ENCODE measurements at places on chromosomes 1 and 21.

GRCh38 chr1:103783944-103784377 lies 34.3 kb downstream of the AMY1C start:
- H3K36me3 ChIP-seq = no peaks in the 10 kb centered on the region
- H3K27me3 ChIP-seq = no peaks in the 10 kb centered on the region
- no peak overlapping the region for H3K27ac ChIP-seq
- H3K4me3 ChIP-seq = no peak overlapping the region
- DNase-seq = no peak

GRCh38 chr1:43901196-43901961 lies 32.2 kb upstream of the ARTN start:
- H3K36me3 ChIP-seq = peaks cover 11% of the 10 kb centered on the region
- no peak overlapping the region for H3K4me3 ChIP-seq
- peaks cover 3% of the 10 kb centered on the region for H3K4me1 ChIP-seq
- no peaks in the 10 kb centered on the region for H3K27me3 ChIP-seq

DNA sequence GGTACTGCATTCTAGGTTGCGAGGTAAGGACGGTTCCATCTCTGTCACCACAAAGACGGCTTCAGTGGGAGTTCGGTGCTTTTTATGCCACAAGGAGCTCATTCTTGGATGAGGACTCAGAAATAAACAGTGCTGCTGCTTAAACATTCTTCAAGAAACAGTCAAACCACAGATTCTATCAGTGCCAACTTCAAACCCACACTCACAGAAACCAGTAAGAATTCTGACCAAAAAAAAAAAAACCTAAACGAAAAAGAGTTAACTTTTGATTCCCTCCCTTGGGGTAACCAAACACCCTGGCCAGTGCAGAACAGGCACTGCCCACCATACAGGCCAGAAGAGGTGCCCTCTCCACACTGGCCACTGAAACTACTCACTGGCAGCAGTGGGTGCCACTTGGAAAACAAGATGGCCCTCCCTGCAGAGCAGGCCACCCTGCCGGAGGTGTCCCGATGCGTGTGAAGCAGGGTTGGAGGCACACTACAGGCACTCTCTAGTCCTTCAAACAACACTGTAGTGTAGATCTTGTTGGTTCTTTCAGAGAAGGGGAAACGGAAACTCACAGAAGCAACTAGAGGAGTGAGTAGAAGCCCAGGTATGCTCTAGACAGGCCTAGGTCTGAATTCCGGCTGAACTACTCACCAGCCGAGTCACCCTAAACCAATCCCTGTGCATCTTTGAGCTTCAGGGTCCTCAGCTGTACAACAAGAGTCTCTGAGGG lies 87.3 kb upstream of the TLR5 start:
- DNase-seq = peak; percentile 49
- H3K27ac ChIP-seq = peak overlapping the region; percentile 91
- H3K4me3 ChIP-seq = peak overlapping the region; percentile 41
- H3K27me3 ChIP-seq = no peaks in the 10 kb centered on the region
- H3K4me1 ChIP-seq = peaks cover 91% of the 10 kb centered on the region
- H3K36me3 ChIP-seq = no peaks in the 10 kb centered on the region

GRCh38 chr1:6045110-6045502 lies 582 bp upstream of the KCNAB2 start:
- no peak for DNase-seq
- no peak overlapping the region for H3K4me3 ChIP-seq
- H3K4me1 ChIP-seq = peaks cover 39% of the 10 kb centered on the region

GRCh38 chr1:229102741-229103391 lies 168.0 kb upstream of the RAB4A start:
- no peak overlapping the region for H3K27ac ChIP-seq
- H3K27me3 ChIP-seq = no peaks in the 10 kb centered on the region
- no peak overlapping the region for H3K4me3 ChIP-seq
- H3K36me3 ChIP-seq = peaks cover 5% of the 10 kb centered on the region
- peaks cover 3% of the 10 kb centered on the region for H3K4me1 ChIP-seq

- no peaks in the 10 kb centered on the region for H3K27me3 ChIP-seq
- DNase-seq = no peak
- H3K4me1 ChIP-seq = peaks cover 14% of the 10 kb centered on the region
- peak overlapping the region; percentile 87 for H3K27ac ChIP-seq
- H3K36me3 ChIP-seq = no peaks in the 10 kb centered on the region
- H3K4me3 ChIP-seq = no peak overlapping the region
Observed at GRCh38 chr1:160713161-160713560, 1.5 kb upstream of the CD48 start.

All from naive thymus-derived CD8-positive, alpha-beta T cell (primary cell).